ENCODE measurements at places on chromosomes 16 and 17. TPM values are rescaled to one million over a fixed set of nuclear protein-coding genes. Genes with fewer than 3 reads are reported as not detected.

Gene GLTPD2
- not detected for total RNA-seq

Gene MGAT5B
- 29.8 TPM for total RNA-seq

Gene PSMD11
- total RNA-seq = 91.8 TPM

Gene GJC1
- total RNA-seq = 31.4 TPM

Gene SYCE1L
- total RNA-seq = 2.1 TPM

Gene MT1B
- not detected for total RNA-seq

Gene MT1H
- not detected for total RNA-seq

Gene LIG3
- total RNA-seq = 30.9 TPM

Gene NPIPA2
- 0.69 TPM for total RNA-seq
